ENCODE measurements at places on chromosomes 3 and 15.

DNA sequence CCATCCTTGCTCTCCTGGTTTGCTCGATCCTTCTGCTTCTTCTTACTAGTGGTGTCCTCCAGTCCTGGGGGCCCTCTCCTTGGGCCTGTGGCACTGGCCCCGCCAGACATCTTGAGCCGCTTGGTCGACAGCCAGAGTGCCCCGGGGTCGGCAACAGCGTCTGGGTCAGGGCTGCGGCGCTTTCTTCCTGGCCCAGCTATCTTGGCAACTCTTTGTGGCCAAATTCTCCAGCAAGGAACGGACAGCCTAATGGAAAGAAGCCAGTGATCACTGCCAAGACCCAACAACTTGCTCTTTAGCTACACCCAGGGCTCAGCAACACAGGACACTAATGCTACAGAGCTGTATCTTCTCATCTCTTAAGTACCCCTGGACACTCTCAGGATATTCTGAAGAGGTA is 1.6 kb downstream of the USP19 start:
- DNase-seq = no peak

DNA sequence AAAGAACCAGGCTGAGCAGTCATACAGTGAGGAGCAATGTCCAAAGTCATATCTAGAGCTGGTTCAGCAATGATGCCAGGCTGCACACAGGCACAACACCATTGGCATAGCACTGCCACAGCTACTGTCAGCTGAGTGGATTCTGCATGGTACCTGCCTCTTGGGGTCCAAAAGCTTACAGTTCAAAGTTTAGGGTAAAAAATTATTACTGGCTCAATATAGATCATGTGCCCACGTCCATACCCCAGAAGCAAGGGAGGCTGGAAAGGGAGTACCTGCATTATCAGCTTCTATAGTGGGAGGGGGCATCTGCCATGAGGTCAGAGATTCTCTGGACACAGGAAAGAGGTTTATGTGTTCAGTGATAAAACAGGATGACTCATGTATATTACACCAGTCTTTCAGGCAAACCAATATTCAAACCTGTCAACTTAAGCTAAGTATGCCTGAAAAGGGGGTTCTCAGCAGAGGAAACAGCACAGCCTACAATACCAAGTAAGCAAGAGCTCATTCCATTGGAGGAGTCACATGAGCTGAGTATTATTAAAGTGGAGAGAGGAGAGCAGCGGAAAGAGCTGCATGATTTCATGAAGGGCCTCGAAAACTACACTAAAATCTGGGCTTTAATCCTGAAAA is 99.0 kb downstream of the ANO10 start:
- no peak for DNase-seq

GRCh38 chr3:182435860-182436259 is 357.4 kb upstream of the ATP11B start:
- no peak for DNase-seq

GRCh38 chr15:74604983-74605794 is 10.4 kb upstream of the CLK3 start:
- DNase-seq = no peak

- DNase-seq = peak; percentile 47
Measured at GRCh38 chr3:113157408-113158030, 53.8 kb upstream of the BOC start.

GRCh38 chr15:74276560-74276959 is 40.4 kb downstream of the CCDC33 start:
- no peak for DNase-seq

- DNase-seq = peak; percentile 49
Measured at GRCh38 chr15:82968066-82968465, 15.5 kb upstream of the HOMER2 start.

DNA sequence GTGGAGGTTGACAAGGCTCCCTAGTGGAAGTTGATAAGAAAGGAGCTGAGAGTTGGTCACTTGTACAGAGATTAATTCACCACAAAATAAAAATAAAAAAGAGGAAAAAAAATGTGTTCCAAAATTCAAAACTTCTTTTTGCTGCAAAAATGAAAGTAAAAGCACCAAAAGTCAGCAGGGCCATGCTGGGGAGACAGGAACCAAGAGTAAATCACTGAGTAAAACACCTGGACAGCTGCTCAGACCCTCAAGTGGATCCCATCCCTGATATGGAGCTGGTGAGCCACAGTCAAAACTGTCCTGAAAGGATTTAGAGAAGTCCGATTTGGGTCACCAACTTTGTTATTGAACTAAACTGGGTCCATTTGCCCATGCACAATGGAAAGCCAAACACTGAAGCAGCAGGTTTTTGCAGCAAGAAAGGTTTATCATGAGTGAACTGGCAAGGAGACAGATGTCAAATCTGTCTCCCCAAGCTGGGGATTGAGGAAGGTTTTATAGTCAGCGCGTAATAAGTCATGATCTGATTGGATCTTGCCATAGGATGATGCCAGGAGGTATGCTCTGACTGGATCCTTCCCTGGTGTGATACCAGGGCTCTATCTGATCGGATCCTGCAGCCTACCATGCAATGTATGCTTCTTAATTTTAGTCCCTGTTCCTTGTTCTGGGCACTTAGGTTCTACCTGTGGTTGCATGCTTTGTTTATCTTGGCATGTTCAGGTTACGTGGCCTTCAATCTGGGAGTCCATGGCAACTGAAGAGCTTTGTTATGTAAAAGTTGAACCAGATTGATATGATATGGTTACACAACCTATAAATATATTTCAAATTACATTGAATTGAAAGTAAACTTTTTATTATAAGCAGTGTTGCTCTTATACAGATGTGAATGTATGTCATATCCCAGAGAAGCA is 313.2 kb downstream of the POLQ start:
- no peak for DNase-seq

GRCh38 chr15:90773485-90773884 is 56.3 kb downstream of the BLM start:
- DNase-seq = no peak

GRCh38 chr3:39212665-39213064 is 20.3 kb upstream of the XIRP1 start:
- no peak for DNase-seq

Data from GM03348 (cell line).